ENCODE measurements at places on chromosomes 11 and 22.
A peak's percentile ranks its signal among the peaks of the same experiment; 100 is the strongest.

- no peak overlapping the region for H3K4me3 ChIP-seq
- H3K36me3 ChIP-seq: no peaks in the 10 kb centered on the region
- no peak for DNase-seq
- H3K27ac ChIP-seq: no peak overlapping the region
- H3K27me3 ChIP-seq: no peaks in the 10 kb centered on the region
Observed at GRCh38 chr11:60563553-60564235, 48.5 kb downstream of the MS4A13 start.

DNA sequence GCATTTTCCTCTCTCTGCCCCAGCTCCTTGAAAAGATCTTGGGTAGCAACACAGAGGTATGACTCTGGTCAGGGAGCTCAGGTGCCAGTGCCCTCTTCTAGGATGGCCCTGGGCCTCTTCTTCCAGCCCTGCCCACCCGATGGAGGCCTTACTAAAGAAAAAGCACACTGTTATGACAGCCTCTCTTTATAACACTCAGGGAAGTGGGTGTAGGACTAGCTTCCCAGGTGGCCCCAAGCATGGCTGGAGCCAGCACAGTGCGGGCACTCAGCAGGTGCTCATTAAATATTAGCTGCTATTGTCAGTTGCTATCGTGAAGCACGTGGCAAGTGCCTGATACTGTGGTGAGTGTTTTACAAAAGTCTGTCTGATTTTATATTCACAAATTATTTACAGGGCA lies 127.2 kb upstream of the B3GAT1 start:
- peaks cover 2% of the 10 kb centered on the region for H3K4me1 ChIP-seq
- peaks cover 16% of the 10 kb centered on the region for H3K27me3 ChIP-seq
- H3K36me3 ChIP-seq: no peaks in the 10 kb centered on the region
- no peak overlapping the region for H3K4me3 ChIP-seq

- no peaks in the 10 kb centered on the region for H3K36me3 ChIP-seq
- no peak for DNase-seq
- H3K4me1 ChIP-seq: no peaks in the 10 kb centered on the region
- H3K27ac ChIP-seq: no peak overlapping the region
Observed at GRCh38 chr22:27197052-27197451, 539.7 kb downstream of the MIAT start.

GRCh38 chr11:124602193-124602592 lies 9.0 kb upstream of the PANX3 start:
- H3K27me3 ChIP-seq: peaks cover 13% of the 10 kb centered on the region
- DNase-seq: no peak
- H3K27ac ChIP-seq: no peak overlapping the region
- no peak overlapping the region for H3K4me3 ChIP-seq
- H3K36me3 ChIP-seq: no peaks in the 10 kb centered on the region

- no peaks in the 10 kb centered on the region for H3K27me3 ChIP-seq
- peaks cover 2% of the 10 kb centered on the region for H3K4me1 ChIP-seq
- H3K27ac ChIP-seq: no peak overlapping the region
- H3K36me3 ChIP-seq: no peaks in the 10 kb centered on the region
Observed at GRCh38 chr11:86517557-86517956, 142.9 kb downstream of the CCDC81 start.

GRCh38 chr11:116656011-116656410 lies 116.8 kb downstream of the BUD13 start:
- no peaks in the 10 kb centered on the region for H3K4me1 ChIP-seq
- no peak for DNase-seq
- H3K4me3 ChIP-seq: no peak overlapping the region
- no peaks in the 10 kb centered on the region for H3K27me3 ChIP-seq
- no peak overlapping the region for H3K27ac ChIP-seq

DNA sequence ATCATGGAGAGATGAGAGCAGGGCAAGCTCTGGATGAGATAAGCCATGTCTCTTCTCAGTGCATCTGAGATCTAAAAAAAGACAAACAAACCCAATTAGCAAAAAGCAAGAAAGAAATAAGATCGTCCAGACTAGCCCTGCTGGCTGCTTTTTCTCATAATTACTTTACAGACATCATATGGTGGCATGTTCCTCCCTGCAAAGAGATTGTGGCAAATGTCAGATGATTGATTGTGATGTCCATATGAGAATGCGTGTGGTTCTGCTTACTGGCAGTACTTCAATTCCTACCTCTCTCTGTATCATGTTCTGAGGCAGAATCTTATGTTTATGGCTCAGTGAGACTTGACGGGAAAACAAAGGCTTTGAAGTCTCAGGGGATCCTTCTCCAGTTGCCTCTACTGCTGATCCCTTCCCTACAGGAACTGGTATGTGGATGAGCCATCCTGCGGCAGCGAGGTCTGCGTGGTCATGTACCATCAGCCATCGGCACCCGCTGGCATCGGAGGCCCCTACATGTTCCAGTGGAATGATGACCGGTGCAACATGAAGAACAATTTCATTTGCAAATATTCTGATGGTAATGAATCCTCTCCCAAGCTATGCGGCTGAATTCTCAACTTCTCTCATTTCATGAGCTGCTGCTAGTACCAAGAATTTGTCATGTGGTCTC lies 8.8 kb downstream of the LAYN start:
- no peaks in the 10 kb centered on the region for H3K4me1 ChIP-seq
- peaks cover 32% of the 10 kb centered on the region for H3K27me3 ChIP-seq
- DNase-seq: no peak

DNA sequence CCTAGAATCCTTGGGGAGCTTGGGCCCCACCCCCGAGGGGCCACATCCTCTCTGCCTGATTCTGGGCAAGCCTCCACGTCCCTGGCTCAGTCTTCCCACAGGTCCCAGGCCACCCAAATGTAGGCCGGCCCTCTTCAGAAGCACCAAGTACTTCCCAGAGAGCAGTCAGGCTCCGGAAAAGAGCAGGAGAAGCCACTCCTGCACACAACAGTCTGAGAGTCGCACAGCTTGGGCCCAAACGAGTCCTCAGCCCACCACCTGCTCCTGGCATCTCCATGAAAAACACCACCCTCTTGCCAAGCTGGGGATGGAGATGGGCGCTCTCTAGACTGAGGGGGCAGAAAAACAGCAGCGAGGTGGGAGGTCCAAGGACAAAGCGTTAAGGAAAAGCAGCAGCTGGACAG lies 15.4 kb downstream of the EHD1 start:
- DNase-seq: no peak
- no peaks in the 10 kb centered on the region for H3K27me3 ChIP-seq
- peak overlapping the region; percentile 89 for H3K27ac ChIP-seq
- peaks cover 70% of the 10 kb centered on the region for H3K4me1 ChIP-seq

- H3K27me3 ChIP-seq: no peaks in the 10 kb centered on the region
- H3K27ac ChIP-seq: peak overlapping the region; percentile 95
- peaks cover 14% of the 10 kb centered on the region for H3K4me1 ChIP-seq
- peaks cover 15% of the 10 kb centered on the region for H3K36me3 ChIP-seq
- peak overlapping the region; percentile 95 for H3K4me3 ChIP-seq
- no peak for DNase-seq
Observed at GRCh38 chr11:62652161-62653006, 718 bp downstream of the INTS5 start.

DNA sequence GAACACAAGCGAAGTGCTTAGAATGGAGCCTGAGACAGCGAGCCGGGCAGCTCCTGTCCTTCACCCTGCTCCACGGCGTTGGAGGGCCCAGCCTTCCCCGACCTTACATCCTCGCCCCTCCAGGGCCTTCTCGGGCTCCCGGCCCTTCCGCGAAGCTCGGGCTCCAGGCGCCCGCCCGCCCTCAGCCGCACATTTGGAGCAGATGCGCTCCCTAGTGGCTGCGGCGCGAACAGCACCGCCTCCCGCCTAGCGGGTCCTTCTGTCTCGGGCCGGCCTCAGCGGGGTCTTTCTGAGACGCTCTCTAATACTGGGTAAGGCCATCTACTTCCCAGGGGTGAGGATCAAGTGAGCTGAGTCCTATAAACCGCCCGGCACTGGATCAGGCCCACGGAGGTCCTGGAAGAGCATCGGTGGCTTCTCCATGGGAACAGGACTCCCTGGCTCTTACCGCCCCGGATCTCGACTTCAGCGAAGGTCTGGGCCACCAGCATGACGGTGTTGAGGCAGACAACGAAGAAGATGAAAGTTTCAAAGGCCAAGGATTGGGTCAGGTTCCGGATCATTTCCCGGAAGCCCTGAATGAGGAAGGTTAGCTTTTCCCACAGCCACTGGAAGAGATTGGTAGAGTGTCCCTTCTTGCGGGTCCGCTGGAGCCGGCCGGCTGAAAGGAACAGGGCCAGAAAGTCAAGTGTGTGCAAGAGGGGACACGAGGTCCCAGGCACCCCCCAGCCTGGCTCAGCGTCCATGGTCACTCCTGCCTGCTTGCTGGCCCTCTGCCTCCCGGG lies 3.7 kb downstream of the CATSPER1 start:
- no peak overlapping the region for H3K27ac ChIP-seq
- DNase-seq: peak; percentile 71
- H3K4me3 ChIP-seq: peak overlapping the region; percentile 57
- no peaks in the 10 kb centered on the region for H3K36me3 ChIP-seq

DNA sequence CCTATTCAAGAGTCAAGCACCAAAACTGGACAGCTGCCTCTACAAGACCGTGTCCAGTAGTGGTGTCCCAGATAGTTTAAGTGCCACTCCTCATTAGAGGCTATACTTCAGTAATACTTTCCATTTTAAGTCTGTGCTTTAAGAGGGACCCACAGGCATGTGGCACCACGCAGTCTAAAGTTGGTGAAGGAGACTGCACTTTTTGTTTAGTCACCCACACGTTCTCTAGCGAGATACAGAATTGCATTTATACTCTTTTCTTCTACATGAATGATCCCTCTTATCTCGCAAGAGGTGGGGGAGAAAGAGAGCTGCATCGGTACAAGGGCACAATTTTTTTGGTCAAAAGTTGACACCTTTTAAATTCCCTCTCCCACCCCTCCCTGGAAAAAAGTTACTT lies 41.5 kb downstream of the DDX6 start:
- peaks cover 39% of the 10 kb centered on the region for H3K36me3 ChIP-seq
- no peak for DNase-seq
- no peaks in the 10 kb centered on the region for H3K27me3 ChIP-seq
- no peak overlapping the region for H3K4me3 ChIP-seq
- no peak overlapping the region for H3K27ac ChIP-seq
- H3K4me1 ChIP-seq: no peaks in the 10 kb centered on the region

- DNase-seq: no peak
- H3K4me3 ChIP-seq: no peak overlapping the region
- H3K27me3 ChIP-seq: no peaks in the 10 kb centered on the region
- no peaks in the 10 kb centered on the region for H3K36me3 ChIP-seq
- no peaks in the 10 kb centered on the region for H3K4me1 ChIP-seq
Observed at GRCh38 chr11:36237391-36237790, 51.8 kb downstream of the COMMD9 start.

GRCh38 chr11:11995601-11996000 lies 12.8 kb downstream of the DKK3 start:
- H3K27ac ChIP-seq: no peak overlapping the region
- H3K36me3 ChIP-seq: no peaks in the 10 kb centered on the region
- H3K27me3 ChIP-seq: peaks cover 50% of the 10 kb centered on the region
- peaks cover 8% of the 10 kb centered on the region for H3K4me1 ChIP-seq
- DNase-seq: no peak

- H3K4me1 ChIP-seq: peaks cover 23% of the 10 kb centered on the region
- H3K4me3 ChIP-seq: no peak overlapping the region
- no peaks in the 10 kb centered on the region for H3K27me3 ChIP-seq
- DNase-seq: no peak
Observed at GRCh38 chr11:44600839-44601383, 35.4 kb downstream of the CD82 start.

- DNase-seq: no peak
- no peaks in the 10 kb centered on the region for H3K36me3 ChIP-seq
- no peak overlapping the region for H3K4me3 ChIP-seq
Observed at GRCh38 chr11:130827451-130828377, 88.6 kb downstream of the SNX19 start.

DNA sequence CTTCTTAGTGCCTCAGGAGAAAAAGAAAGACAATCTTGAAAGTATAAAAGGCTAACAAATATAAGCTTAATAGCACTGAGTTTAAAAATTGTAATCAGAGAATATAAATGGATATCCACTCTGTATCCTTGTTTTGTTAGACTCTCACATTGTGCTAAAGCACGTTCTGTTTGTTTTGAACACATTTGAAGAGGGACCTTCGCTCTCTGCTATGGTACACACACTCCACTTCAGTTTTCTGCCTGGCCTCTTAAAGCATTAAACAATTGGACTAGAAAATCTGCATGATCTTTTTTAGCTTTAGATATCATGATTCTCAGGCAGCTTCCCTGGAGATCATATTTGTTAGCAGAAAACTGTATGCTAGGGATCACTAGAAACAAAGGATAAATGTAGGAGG lies 40.3 kb upstream of the PGR start:
- no peaks in the 10 kb centered on the region for H3K4me1 ChIP-seq
- no peak for DNase-seq
- H3K27me3 ChIP-seq: no peaks in the 10 kb centered on the region

DNA sequence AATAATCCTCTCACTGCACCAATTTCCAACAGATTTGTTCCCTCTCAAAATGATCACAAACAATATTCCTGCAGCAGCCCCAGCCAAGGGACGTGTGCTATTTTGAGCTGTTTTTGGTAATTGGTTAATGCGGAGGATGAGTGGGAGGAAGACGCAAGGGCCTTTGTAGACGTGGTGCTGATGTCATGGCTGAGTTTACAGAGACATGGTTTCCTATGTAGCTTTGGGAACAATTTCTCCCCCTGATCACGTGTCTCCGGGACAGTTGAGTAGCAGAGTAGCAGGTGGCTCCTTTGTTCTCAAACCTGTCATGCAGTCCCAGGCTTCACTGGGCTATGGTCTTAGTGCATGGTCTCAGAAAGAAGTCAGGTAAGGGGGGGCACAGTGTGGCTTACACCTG lies 183.2 kb upstream of the NECTIN1 start:
- no peak for DNase-seq
- no peak overlapping the region for H3K4me3 ChIP-seq
- no peak overlapping the region for H3K27ac ChIP-seq

- H3K27me3 ChIP-seq: no peaks in the 10 kb centered on the region
- no peak overlapping the region for H3K27ac ChIP-seq
- no peak for DNase-seq
- peaks cover 8% of the 10 kb centered on the region for H3K4me1 ChIP-seq
- H3K4me3 ChIP-seq: no peak overlapping the region
Observed at GRCh38 chr22:31652911-31653684, 8.9 kb downstream of the PISD start.

DNA sequence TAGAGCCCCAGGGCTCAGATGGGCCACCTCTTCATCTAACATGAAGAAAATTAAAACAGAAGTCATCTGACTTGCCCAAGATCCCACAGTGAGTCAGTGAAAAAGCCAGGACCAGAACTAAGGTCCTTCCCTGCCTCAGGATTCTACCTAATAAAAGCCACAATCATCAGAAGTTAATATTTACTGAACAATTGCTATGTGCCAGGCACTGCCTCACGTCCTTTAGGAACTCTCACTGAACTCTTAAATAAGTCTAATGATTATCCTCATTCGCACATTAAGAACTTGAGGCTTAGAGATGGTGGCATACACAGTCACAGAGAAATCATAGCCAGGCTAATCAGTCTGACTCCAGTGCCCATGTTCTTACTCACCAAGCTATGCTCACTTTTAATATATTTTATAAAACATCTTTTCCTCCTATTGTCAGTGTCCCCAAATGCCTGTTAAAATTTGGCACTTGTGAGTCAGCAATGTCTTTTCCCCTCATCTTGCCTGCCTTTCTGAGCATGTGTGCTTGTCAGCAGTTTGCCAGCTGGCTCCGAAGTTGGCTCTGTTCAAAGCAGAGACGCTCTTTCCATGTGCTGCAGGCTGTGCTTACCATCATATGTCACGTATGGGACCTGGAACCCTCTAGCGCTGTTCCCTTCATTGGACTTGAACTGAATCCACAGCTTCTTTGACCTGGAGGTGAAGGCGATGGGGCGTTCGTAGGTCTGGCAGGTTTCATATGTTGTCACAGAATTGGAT lies 21.5 kb upstream of the NRIP3 start:
- no peaks in the 10 kb centered on the region for H3K36me3 ChIP-seq
- H3K27me3 ChIP-seq: peaks cover 34% of the 10 kb centered on the region
- peaks cover 12% of the 10 kb centered on the region for H3K4me1 ChIP-seq
- H3K4me3 ChIP-seq: no peak overlapping the region
- no peak for DNase-seq
- no peak overlapping the region for H3K27ac ChIP-seq

Data from T-helper 2 cell treated with Interferon-gamma antibody and Interleukin-4, amounts not matched to agents 5 μg/mL and 100 μg/mL, for 36 hours (primary cell).